ENCODE measurements at places on chromosomes 1 and 21.

DNA sequence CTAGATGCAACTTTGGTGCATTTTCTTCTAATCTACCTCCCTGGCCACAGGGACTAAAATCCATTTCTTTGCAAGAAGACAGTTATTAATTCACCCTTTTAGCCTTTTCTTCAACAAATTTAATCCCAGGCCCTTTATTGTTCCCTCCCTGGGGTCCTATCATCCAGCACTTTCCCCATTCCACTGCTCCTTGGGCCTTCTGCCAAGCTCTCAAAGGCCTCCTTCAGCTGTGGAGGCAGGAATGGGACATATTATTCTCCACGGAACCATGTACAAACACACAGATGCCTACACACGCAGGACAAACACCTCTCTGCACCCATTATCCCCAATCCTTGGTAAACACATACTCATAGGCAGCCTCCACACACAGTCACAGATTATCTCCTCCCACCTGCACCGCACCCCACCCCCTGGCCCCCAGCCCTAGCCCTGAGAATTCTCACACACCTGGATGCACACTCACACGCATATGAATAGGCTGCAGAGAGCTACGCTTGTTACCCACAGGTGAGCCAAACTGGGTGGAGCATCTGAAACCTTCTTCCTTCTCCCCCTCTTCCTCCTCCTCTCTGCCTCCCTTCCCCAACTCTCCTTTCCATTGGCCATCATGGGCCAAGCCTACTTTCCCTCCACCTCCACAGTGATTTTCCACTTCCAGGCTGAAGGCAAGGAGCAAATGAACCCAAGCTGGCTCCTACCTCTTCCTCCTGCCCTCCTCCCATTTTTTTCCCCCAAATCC, 11.7 kb downstream of the TAGLN2 start:
- no peak for DNase-seq

GRCh38 chr1:182685215-182685614, 828 bp upstream of the RGS8 start:
- no peak for DNase-seq

DNA sequence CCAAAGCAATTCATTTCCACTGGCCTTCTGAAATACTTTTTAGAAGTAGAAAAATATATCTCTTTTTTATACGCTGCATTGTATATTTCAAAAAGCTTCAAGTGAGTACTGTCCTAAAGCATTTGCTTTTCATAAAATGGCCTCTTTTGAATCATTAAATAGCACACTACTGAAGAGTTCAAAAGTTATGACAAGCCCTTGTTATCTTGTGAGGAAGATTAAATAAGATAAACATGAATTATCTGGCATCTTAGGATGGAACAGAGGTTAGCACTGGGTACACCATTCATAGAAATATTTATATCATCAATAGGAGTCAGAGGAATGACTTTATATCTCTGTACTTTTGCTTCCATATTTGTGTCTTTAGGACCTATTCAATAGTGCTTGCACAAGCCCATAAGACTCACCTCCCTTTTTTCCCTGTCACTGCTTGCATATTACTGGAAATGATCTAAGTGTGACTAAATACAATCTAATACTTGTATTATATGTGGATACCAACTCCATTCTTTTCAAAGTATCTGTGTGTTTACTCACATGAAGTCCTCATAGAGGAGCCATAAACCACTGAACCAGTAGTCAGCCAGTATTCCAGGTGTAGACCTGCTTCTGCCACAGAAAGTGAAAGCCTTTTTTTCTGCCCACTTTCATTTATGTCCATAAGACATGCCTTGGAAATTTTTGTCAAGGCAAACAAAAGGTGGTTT, 274.2 kb upstream of the C1orf105 start:
- DNase-seq, result no peak

DNA sequence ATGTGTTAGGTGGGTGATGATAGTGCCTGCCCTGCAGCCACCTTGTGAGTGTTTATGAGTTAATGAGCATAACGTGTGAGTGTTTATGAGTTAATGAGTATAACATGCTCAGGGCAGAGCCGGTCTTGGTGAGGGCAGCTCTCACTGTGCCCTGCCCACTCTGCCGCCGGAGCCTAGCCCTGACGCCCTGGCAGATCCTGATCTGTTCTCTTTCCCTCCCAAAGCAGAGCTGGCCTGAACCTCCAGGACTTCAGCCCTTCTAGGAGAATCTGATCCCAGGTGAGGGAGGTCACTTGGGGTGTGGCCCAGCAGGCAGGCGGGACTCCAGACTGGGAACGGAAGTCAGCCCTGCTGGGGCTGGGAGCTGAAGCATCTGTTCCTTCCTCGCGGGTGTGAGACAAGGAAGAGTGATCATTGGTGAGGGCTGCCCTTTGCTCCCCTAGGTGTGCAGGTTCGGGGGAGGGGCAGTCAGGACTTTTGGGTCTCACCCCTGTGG, 5.7 kb downstream of the FBLIM1 start:
- no peak for DNase-seq

- peak; percentile 83 for DNase-seq
Observed at GRCh38 chr1:69737527-69738185, 169.9 kb downstream of the LRRC7 start.

DNA sequence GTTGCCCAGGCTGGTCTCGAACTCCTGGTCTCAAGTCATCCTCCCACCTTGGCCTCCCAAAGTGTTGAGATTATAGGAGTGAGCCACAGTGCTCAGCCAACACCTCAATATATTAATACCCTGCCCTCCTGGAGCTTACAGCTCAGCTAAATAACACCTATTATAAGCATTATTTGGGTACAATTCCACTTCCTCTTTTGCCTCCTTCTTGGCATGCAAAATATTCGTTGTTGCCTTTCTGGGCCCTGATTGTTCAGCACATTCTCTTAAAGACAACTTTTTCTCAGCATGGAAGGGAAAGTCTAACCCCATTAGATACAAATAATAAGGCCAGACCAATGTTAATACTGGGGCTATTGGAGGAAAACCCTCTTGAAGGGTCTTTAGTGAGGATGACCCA, 2.8 kb downstream of the PAQR7 start:
- peak; percentile 35 for DNase-seq

GRCh38 chr1:55329808-55330432, 114.8 kb upstream of the USP24 start:
- DNase-seq, result peak; percentile 94

DNA sequence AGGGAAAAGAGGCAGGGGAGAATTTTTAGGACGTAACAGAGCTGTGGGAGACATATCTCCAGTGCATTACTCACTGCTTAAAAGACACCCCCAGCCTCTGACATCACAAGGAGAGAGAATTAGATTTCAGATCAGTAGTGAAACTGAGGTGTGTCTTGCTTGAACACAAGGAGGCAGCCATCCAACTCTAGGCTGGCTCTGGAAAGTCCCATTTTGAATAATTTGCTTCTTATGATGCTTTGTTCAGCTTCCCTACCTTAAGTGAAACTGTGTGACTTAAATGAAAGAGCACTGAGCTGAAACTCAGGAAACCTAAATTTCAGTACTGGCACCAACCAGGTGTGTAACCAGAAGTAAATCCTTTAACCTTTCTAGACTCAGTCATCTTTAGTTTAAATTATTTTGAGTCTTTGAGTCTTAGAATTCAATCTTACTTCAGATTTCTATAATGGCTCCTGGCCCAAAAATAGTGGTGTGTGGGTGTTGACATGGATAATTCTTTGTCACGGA, 251.6 kb upstream of the SGIP1 start:
- DNase-seq, result peak; percentile 61

GRCh38 chr1:22237433-22238093, 94.7 kb upstream of the WNT4 start:
- DNase-seq, result no peak

- DNase-seq, result no peak
Observed at GRCh38 chr1:206021008-206021625, 2.6 kb downstream of the CTSE start.

DNA sequence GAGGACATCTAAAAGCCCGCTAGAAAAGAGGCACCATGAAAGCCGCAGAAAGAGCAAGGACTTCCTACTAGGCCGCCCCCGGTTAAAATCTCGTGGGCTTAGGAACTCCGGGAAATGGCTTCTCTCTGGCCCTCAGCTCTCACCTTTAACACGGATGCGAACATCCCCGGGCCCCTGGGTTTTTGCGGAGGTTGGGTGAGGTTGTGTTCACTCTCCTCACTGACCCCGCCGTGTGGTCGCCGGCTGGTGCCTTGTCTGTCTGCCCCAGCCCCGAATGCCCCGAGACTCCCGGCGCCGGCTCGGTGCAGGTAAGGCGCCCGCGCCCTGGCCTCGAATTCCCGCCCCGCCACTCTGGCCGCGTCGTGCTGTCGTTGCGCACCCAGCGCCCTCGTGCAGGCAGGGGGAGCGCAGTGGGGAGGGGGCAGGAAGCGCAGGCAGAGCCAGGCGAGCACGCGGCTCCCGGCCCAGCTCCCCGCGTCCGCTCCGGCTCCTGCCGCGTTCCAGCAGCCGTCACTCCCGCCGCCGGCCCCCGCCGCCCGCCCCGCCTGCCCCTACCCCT, at the start of gene SHISAL2A:
TSS of gene SHISAL2A (plus strand) at position 437 of the 559 bp plus-strand sequence. CDS start 326 bp downstream, outside the sequence.
- DNase-seq, result peak; percentile 62

DNA sequence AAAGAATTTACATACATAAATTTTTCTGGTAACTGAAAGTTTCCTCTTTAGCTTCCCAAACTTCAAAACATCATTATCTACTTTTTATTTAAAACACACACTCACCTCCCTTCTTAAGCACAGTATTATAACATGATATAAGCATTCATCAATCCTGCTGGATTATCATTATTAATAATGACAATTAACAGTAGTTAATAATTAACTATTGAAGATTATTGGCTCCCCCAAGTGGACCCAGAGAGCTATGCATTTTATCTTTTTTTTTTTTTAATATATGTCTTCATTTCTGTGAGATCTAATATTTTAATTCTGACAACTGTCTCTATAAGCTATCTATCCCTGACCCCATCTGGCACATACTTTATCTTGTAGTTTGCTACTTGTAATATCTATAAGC, 252.1 kb upstream of the CACYBP start:
- no peak for DNase-seq

GRCh38 chr1:8962812-8963530, 17.3 kb downstream of the CA6 start:
- no peak for DNase-seq

GRCh38 chr1:161017756-161018630, 3.0 kb downstream of the F11R start:
- no peak for DNase-seq

DNA sequence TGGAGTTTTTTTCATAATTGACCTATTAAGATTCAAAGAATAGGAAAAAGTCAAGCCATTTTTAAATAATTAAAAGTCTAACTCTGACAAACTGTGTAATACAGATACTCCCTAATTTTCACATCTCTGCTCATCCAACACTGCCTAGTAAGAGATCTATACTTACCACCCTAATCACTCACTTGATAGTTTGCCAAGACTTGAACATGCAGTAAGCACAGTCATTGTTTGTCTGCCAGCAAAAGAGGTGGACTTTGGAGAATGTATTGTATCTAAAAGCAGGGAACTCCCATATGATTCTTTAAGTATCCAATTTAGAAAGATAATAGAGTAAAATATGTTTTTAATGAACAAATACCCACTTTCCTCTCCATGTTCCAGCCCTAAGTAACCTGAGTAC, 15.5 kb downstream of the TMEM59 start:
- no peak for DNase-seq

DNA sequence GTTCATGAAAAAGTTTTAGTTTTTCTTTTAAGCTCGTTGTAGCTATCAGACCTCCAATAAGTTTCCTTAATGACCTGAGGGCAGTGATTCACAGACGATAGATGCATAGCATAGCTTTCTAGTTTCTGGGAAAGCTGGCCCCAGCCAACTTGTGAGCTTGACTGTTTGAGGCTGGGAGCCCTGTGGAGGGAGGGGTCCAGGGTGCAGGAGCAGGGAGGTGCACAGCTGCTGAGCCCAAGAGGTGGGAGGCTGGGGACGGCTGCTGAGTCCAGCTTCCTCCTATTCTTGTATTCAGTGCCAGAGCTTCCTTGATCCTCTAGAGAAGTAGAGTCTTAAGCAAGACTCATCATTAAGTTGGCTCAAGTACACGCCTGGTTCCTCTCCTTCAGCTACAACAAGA, 11.0 kb upstream of the AVPR1B start:
- DNase-seq, result peak; percentile 34

GRCh38 chr1:116794371-116794770, 40.1 kb downstream of the CD2 start:
- no peak for DNase-seq

DNA sequence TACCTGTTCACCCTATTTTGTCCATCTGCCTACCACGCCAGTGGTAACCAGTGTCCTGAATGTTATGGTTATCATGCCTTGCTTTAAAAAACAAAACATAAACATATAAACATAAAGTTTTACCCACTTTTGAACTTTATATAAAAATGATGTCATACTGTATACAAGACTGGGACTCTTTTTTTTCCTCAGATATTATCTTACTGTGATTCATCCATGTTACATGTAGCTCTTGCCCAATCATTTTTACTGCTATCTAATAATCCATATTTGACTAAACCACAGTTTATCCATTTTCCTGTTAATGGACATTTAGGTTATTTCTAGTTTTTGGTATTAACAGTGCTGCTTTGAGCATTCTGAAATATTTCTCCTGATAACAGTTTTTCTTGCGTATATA, 78.8 kb downstream of the GPR161 start:
- DNase-seq, result no peak

DNA sequence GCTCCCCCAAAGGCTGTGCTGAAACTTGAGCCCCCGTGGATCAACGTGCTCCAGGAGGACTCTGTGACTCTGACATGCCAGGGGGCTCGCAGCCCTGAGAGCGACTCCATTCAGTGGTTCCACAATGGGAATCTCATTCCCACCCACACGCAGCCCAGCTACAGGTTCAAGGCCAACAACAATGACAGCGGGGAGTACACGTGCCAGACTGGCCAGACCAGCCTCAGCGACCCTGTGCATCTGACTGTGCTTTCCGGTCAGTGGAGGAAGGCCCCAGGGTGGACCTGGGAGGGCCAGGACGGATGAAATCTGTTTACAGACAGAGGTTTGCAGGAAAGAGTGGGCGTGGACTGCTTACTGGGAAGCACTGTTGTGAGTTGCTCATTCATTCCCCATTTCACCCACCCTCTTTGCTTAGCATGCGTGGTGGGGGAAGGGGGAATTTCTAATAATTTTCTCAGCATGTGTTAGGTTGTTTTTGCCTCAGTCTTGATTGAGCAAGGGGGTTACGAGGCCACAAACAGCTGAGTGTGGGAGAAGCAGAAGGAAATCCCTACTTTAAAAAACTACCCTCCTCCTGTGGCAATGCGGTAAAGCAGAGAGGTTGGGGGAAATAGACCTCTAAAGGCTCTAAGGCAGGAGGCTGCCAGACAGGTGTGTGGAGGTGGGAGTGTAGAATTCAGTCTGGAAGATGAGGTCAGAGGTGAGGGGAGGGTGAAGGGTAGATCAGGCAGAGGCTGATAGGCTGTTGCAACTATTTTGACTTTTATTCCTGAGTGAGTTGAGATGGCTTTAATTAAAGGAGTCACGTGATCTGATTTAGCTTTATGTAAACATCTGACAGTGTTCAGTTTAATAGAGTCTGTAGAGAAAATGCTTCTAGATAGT, 1.3 kb downstream of the FCGR2A start:
- DNase-seq, result peak; percentile 48

DNA sequence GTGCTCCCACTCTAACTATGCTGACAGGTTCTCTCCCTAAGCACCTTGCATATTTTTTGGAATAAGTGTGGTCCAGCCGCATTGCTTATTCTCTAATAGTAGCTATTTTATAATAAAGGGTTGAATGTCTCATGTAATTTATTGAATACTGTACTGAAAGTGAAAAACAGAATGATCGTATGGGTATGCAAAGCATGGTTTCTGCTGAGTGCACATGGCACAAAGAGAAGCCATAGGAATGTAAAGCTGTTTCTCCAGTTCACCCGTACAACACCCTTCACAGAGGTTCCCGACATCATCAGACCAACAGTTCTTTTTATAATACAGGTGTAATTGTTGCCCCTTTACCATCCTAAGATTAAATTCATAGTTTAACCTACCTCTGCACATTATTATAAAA, 8.9 kb upstream of the HAO2 start:
- DNase-seq, result no peak

GRCh38 chr1:30511991-30512913, 211.1 kb downstream of the MATN1 start:
- no peak for DNase-seq
